ENCODE measurements at places on chromosomes 12 and 14.

- DNase-seq, result no peak
Observed at GRCh38 chr14:37483672-37484071, 111.4 kb downstream of the FOXA1 start.

- DNase-seq, result no peak
Observed at GRCh38 chr14:68667313-68667791, 125.5 kb downstream of the ZFP36L1 start.

- DNase-seq, result peak; percentile 58
Observed at GRCh38 chr12:46269429-46270241, 792 bp upstream of the SLC38A1 start.

GRCh38 chr14:94029265-94029664 lies 3.1 kb downstream of the OTUB2 start:
- no peak for DNase-seq

DNA sequence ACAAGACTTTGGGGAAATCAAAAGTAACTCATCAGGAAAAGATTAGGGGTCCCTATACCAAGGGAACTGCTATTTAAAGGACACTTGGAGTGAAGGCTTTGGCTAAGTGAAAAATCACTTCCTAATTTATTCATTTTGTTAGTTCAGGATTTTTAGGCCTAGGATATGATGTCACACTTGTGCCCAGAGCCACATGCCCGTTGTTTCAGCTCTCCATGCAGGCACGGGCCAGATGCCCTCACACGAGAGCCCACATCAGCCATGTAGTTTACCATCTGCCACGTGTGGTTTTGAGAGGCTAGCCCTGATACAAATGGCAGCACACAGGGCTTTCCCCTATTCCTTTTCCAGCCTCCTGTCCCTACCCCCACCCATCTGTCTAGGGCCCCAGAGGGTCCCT lies 11.9 kb upstream of the LRP1-AS start:
- no peak for DNase-seq

DNA sequence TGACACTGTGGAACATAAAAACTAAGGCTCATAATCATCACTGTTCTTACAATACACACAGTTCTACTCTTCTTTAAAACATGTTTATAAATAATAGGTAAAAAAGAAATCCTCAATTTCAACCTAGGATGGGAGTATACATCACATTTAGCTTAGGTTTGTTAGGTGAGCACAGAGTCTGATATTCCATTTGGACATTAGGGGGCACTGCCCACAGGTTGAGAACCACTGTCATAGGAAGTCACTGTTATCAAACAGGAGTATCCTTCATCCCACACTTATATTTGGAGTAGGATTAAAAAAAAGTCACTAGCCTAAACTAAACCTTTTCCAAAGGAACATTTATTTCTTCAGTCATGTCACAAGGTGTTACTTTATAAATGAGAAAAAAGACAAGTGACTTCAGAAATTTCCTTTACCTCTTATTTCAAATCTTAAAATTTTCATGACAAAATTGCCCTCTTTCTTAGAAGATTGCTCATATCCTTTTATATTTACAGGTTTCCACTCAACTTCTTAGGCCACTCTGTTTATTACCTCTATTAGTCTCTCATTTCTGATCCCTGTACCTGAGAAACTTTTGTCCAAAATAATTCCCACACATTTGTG lies 240.6 kb downstream of the CPNE8 start:
- no peak for DNase-seq

DNA sequence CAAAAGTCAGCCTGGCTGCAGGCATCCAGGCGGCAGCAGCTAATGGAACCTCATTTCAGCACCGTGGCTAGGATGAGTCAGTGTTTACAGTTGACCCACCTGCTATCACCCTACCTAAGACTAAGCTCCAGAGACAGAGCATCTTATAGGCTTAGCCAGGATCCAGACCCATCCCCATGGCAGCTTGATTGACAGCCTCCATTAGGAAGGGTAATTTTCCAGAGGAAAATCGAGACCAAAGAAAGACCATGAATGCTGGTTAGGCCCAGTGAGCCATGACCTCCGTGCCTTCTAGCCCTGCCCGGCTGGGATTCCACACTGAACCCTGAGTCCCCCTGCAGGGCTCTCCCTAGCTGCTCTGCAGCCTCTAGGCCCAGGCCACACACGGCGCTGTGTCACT lies 38.7 kb downstream of the TUNAR start:
- DNase-seq, result no peak

DNA sequence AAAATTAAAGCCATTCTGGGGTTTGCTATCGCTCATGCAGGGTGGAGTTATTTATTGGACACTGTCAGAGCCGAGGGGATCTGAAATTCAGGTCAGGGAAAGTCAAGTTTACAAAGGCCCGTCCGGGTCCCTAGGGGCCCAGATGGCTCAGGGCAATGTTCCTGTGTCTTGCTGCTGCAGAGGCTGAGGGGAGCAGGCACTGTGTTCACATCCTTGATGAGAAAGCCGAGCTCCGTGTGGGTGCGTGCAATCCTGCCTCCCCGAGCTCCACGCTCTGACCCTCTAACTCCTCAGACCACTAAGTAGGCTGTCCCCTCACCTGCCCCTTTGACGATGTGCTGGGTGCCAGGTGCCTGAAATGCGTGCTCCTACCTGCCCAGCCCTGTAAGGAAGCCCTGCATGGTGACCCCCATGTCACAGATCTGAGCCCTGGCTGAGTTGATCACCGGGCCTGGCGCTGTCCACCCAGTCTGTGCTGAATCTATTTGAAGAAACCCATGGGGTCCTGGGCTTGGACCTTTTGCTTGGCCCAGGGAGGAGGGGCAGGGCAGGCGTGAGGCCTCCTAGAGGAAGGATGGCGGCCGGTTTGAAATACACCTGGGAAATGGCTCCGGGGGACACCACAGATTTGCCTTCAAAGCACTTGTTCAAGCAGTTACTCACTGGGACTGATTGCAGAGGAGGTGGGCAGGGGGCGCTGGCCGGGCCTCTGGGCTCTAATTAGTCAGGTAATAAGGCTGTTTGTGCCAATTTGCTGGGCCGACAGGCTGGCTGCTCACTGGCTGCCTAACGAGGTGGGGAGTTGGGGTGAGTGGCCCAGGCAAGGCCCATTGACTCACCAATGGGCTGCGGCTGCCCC lies 204.3 kb downstream of the KIF26A start:
- no peak for DNase-seq

DNA sequence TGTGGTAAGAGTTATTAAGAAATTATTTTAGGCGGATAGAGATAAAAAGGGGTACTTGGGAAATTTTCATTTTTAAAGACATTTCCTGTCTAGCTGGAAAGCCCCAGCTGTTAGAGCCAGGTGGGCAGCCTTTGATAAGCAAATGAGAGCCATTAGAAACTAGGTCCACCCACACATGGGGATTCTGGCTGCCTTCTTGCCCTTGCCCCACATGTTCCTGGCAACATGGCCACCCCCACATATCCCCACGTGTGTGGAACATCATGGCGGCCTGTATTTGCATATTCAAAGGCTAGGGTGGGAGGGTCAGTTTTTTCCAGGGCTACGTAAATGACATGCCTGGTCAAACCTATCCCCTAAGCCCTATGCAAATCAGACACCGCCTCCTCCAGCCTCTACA lies 1382.1 kb downstream of the AACS start:
- DNase-seq, result no peak

DNA sequence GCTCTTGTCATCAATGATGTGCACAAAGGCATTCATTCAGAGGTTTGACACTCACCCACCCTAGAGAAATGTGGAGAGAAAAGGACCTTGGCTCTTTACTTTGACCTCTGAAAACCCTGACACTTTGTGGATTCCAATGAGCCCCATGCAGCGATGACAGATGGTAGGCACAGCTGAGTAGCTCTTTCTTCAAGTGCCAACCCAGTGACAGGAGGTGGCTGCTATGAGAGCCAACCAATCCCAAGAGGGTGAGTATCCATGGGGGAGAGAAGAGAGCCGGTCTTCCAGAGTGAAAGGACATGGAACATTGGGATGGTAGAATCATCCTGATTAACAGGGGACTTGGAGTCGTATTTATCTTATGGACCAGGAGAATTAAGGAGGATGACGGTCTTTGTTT lies 17.8 kb downstream of the SLC8A3 start:
- no peak for DNase-seq

DNA sequence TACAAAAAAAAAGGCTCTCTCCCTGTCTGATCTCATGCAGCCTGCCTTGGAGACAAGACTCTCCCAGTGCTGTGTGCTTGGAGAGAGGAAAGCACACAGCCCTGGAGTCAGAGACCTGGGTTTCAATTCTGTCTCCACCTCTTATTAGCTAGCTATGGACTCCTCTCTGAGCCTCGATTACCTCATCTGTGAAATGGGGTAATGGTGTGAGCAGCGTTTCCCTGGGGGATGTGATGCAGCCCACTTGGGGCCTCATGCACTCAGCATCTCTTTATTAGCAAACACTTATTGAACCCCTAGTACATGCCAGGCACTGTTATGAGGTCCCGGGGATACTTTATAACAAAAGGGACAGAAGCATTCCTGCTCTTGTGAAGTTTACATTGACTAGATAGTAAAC lies 12.5 kb downstream of the SDS start:
- no peak for DNase-seq

GRCh38 chr12:48995086-48995879 lies 3.9 kb downstream of the DDN start:
- no peak for DNase-seq

DNA sequence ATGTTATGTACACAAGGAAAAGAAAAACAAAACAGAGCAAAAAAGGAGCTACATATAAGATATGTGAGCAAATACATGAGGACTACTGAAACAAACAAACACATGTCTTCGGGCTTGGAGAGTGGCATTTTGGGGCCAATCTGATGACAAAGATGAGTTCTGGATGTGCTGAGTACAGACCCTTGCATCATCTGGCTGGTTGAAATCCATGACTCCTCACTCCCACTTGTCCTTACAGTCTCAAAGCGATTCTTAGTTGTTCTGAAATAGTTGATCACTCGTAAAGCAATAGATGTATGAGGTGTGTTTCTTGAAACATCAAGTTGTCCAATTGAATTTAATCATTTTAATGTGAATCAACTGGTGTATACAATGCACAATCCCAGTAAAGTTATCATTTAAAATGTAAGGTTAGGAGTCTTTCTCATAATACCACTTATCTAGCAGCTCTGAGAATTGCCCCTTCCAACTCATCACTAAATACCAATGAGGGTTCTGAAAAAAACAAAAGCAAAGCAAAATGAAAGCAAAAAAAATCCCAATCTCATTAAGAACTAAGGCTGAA lies 136.9 kb downstream of the ITPR2 start:
- DNase-seq, result no peak

DNA sequence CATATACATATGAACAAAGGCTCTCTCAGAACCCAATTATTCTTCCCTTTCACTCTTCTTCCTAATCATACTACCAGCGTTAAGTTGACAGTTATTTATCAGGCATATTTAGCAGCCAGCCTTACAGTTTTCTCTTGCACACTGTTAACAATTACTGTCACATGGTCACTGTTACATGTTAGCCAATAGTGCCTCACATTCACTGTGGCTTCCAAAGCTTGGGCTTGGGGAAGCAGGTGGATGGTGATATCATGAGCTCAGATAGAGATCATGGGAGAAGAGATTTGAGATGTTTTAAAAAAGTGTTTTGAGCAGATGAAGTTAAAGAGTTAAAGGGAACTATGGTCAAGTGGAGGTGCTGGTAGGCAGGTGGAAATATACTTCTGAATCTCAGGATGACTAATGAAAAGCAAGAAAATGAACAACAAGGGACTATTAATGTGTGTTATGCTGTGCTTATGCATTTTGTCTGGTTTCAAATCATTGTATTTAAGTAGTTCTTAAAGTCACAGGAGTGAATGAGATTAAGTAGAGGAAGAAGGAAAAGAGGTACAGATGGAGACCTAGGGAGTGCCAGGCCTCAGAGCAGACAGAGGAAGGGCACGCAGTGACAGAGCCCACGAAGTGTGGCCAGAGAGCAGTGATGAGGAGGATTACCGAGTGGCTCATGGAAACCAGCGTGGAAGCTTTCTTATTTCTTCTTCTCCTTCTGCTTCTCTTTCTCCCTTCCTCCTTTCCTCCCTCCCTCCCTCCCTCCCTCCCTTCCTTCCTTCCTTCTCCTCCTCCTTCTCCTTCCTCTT lies 39.6 kb downstream of the BICD1 start:
- DNase-seq, result no peak

GRCh38 chr14:22819151-22819988 lies 4.1 kb upstream of the SLC7A7 start:
- DNase-seq, result no peak

- DNase-seq, result no peak
Observed at GRCh38 chr12:117641885-117642284, 280.5 kb upstream of the NOS1 start.

GRCh38 chr14:36208690-36209278 lies 32.3 kb upstream of the PTCSC3 start:
- no peak for DNase-seq

- DNase-seq, result no peak
Observed at GRCh38 chr14:45867046-45867894, 614.3 kb upstream of the MIS18BP1 start.

DNA sequence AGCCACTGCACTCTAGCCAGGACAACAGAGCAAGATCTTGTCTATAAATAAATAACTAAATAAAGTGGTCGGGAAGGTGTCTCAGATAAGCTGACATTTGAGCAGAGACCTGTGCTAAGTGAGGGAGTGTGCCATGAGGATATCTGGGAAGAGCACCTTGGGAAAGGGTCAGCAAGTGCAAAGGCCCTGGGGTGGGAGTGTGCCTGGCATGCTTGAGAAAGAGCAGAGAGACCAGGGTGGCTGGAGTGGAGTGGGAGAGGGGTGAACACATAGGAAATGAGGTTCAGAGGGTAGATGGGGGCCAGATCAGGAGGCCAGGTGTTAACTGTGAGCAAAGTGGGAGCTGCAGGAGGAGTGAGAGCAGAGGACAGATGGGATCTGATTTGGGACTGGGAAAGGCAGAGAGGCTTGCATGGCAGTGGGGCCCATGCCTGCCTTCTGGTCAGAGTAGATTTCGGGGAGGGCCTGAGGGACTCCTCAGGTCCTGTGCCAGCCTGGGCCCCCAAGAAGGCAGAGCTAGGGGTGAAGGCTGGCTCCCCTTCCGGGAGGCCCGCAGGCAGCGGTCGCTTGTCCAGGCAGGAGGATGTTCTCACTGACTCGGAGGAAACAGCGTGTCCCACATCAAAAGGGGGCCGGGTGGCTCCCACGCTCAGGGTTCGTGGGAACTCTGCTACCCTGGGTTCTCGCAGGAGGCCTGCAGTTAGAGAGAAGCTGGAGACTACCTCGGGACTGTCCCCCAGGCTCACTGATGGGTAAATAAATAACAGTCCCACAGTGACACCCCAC lies 32.6 kb downstream of the DTX1 start:
- no peak for DNase-seq

GRCh38 chr12:71504476-71504875 lies 64.9 kb downstream of the LGR5 start:
- DNase-seq, result no peak

- no peak for DNase-seq
Observed at GRCh38 chr12:7302266-7302986, 1.4 kb upstream of the ACSM4 start.

DNA sequence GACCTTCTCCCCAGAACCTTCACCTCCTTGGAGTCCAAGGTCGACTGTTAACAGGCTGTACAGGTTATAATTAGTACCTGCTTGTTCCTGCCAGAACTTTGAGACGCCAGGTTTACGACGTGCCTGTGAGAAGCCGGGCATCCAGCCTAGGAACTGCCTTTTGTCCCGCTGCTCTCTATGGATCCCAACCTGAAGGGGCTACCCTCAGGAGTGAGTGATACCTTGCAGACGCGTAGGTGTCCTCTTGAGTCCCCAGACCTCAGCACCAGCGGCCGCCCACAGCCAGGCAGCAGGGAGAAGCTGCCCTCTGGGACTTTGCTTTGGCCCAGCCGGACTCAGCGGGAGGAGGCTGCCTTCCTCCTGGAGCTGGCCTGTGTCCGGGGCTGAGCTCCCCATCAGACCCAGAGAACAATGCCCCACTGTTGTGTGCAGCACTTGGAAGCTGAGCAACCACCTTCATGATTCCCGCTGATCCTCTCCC lies 16.2 kb downstream of the SYNE3 start:
- DNase-seq, result no peak
